ENCODE measurements at places on chromosomes 3 and 15.
A peak's percentile ranks its signal among the peaks of the same experiment; 100 is the strongest.

DNA sequence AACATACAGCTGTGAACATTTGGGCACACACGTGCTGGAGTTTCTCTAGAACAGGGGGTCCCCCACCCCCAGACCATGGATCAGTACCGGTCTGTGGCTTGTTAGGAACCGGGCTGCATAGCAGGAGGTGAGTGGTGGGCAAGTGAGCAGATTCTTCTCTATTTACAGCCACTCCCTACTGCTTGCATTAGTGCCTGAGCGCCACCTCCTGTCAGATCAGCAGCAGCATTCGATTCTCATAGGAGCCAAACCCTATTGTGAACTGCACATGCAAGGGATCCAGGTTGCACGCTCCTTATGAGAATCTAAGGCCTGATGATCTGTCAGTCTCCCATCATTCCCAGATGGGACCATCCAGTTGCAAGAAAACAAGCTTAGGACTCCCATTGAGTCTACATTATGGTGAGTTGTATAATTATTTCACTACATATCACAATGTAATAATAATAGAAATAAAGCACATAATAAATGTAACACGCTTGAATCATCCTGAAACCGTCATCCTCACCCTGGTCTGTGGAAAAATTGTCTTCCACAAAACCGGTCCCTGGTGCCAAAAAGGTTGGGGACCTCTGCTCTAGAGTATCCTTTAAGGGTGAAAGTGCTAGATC, 25.8 kb downstream of the CHRM5 start:
- DNase-seq = peak; percentile 60

- DNase-seq = no peak
Observed at GRCh38 chr3:60090548-60090947, 1040.7 kb upstream of the CFAP20DC start.

GRCh38 chr3:66428733-66429132, 72.1 kb downstream of the LRIG1 start:
- peak; percentile 76 for DNase-seq

- no peak for DNase-seq
Observed at GRCh38 chr15:79978655-79979514, 7.9 kb upstream of the BCL2A1 start.

DNA sequence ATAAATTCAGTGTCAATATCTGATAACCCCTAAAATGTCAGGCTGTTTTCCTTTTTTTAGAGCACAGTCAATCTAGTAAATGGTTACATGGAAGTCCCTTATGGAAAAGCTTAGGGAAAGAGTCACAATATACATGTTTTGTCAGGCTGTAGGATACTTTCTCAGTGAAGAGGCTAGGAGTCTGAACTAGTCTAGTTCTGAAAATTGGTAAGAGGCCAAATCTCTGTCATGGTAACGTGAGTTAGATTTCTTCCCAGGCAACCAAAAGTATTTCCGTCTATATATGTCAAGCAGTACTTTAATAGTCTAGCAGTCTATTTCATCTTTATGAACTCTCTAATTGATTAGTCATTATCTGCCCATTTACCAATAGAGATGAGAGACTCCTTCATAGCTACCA, 215.9 kb upstream of the LRRC3B start:
- no peak for DNase-seq

DNA sequence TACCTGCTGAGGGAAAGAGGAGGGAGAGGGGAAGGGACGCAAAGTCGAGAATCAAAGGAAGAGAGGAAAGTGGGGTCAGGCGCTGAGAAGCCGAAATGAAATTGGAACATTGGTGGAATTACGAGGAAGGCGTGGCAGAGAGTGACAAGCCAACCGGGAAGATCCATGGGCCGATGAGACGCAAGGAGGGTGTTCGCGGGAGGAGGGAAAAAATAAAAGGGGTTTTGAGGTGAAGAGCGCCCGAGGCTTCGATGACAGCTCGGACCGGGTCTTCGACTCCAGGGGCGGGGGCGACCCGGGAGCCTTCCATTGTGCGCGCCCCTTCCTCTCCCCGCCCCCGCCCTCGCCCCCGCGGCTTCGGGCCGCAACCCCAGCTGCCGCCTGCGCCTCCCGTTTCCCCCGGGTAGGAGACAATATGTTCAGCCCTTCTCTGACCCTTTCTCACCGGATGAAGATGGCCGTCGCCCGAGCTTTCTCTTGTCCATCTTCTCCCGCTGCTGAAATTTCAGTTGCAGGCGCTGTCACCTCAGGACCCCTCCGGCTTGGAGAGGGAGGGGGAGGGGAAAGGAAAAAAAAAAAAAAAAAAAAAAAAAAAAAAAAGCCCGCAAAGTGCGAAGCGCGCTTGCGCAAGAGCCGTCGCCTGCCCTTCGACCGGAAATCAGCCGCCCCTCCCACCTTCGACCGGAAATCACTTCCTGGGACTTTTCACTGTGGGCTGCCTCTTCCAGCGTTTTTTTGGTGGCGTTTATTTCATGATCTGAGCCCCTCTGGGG, at the start of gene SENP7:
TSS of gene SENP7 (minus strand) at position 567 of the 773 bp plus-strand sequence. CDS start at position 485, 82 bp downstream.
- DNase-seq = peak; percentile 97

- DNase-seq = no peak
Observed at GRCh38 chr15:81380203-81380602, 6.2 kb upstream of the TMC3 start.

- peak; percentile 37 for DNase-seq
Observed at GRCh38 chr3:127688416-127689265, 15.9 kb downstream of the ABTB1 start.

DNA sequence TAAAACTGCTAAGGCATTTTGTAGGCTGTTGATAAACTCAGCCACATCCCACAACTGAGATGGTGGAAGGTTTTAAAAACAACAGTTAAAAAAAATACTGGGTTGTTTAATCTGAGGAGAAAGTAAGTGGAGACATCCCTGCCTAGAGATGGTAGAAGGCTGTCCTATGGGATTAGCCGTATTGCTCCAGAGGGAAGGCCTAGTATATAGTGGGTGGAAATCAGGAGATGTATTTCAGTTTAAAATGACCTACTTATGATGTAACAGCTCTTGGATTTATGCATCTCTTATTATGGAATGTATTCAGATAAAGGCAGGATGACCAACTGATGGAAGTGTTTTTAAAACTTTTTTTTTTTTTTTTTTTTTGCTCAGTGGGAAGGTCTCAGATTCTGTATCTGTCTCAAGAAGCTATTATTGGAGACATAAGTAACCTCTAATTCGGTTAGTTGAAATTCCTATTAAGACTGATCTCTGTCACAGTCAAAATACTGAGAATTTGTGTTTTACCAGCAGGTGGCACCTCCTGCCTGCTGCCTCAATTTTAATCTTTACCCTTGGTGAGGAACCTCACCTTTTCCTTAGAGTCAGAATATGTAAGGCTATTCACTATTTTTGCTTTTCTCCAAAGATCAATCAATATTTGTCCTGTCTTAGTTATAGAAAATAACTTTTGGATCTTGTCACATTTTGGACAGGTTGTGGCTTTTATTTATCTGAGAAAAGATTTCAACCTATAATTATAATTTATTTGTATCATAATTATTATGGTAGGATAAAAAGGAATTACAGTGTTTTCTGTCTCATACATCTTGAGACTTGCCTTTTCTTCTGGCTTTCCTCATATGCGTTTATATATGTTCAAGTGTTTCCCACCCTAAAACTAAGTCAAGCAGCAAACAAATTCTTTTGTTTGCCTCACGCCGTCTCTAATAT, 63.0 kb downstream of the VPS8 start:
- DNase-seq = peak; percentile 47

DNA sequence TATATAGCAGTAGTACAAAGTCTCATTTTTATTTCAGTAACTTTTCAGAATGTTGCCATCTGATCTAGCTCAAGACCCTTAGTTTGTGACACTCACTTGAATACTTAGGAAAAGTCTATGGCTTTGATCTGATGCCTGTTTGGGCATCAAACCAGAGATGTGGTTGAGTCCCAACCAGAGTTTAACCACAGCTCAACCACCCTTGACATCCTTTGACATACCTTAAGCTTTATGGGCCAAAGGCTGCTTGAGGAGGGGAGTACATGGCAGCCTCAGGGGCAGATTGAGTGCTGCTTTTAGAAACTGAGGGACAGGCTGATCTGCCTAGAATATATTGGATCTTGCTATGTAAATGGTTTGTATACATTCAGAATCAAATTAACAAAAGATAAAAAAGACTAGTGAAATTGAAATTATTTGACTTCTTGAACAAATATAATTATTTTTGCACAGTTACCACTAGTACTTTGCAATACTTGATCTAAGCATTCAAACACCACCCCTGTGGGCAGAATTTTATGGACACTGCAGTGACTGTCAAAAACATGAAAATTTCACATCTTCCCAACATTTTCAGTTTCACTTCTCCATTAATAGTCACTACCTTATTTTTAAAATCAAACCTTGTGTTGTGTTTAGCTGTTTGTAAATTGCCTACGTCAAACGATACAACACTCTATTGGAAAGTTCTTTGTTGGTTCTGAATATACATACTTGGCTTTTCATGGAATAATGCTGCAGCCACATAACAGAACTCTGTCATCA, 199.8 kb downstream of the UBE2E2 start:
- no peak for DNase-seq

DNA sequence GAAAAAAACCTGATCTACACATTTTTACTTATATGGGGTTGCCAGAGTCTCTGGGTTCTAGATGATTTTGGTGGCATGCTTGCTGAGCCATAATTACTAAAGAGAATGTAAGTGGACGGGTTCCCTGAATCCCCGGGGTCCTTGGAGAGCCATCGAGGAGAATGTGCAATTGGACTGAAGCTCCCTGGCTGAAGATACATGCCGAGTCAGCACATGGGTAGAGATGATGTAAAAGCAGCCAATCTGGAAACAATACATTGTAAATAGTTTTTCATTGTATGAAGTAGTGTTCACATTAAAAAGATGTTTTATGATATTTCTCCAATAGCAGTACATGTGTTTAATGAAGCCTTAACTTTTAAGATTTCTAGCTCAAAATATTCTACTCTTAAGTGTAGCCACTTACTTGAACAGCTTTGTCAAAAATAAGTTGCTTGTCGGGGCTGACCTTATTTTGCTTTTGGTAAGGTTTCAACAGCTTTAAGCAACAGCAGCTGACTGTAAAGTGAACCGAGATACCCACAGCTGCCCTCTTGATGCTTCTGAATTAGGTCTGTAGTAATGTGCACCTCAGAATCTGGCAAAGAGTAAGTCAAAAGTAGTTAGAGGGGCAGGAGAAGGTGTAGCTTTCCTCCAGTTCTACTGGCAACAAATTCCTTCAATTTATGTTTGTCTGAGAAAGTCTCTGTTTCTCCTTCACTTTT, 205.7 kb downstream of the PLCL2 start:
- DNase-seq = no peak

DNA sequence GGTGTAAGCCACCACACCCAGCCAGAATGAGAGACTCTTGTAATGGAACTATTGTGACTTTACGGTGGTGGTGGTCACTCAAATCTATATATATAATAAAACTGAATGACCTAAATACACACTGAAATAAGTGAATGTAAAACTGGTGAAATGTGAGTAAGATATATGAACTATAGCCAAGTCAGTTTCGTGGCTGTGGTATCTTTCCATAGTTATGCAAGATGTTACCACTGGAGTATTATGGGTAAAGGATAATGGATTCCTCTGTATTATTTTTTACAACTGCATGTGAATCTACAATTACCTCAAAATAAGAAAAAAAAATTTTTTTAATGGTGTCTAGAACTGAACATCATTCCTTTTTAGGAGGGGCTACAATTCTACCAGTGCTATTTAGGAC, 21.9 kb downstream of the PIK3CB start:
- DNase-seq = no peak

DNA sequence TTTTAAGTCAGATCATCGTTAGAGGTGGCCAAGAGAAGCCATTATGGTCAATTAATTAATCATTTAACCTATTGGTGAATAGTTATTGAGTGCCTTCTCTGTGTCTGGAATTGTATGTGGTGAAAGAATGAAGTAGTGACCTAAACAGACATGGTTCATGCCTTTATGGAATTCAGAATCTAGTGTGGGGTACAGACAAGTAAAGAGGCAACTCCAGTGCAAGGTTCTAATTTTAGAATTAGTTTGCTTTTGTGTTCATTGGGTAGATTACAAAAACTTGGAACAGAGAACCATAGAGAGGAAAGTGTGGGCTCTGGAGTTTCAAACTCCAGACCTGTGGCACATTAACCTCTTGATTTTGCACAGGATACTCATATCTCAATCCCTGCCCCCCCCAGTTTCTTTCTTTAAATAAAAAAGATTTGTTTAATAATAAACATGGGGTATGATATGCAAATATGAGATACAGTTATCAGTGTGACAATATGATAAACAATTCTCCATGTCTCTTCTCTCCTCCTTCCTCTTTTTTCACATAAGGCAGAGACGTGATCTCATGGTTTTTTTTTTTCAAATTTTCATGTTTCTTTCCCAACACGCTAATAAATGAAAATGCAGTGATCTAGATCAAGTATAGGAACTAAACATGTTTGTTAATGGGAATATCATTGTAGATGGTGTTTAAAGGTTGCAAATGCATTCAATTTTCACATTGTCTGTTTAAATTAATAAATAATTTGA, 117.9 kb downstream of the MITF start:
- no peak for DNase-seq

- DNase-seq = peak; percentile 71
Observed at GRCh38 chr3:196837819-196838420, 29.8 kb upstream of the SENP5 start.

DNA sequence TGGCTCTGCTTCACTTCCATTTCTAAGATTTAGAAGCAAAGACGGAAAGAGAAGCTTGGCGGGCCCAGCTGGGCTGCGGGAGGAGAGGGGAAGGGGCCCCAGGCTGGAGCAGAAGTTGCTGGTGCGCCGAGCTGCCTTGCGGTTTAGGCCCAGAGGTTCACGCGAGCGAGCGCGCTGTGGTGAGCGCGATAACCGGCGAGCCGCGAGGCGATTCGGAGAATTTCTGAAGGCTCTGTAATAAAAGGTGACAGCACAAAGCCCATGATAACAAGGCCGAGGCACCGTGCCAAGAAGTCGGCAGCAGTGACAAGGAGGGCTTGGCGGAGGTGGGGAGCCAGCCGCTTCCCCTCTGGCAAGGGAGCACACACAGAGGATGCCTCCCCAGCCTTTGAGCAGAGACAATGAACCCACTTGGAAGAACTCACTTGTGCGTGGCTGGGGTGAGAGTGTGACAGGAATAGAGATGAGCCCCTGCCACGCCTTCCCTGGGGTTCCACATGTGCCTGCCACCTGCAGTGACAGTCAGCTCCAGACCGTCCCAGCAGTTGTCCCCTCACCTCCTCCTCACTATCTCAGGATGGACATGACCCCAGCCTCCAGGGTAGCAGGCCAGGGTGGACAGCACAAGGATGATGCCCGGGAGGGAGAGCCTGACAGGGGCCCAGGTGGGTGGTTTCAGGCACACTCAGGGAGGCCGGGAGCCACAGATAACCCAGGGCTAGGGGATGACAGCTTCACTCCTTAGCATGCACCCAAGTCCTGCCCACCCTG, 315.2 kb downstream of the UACA start:
- DNase-seq = no peak

DNA sequence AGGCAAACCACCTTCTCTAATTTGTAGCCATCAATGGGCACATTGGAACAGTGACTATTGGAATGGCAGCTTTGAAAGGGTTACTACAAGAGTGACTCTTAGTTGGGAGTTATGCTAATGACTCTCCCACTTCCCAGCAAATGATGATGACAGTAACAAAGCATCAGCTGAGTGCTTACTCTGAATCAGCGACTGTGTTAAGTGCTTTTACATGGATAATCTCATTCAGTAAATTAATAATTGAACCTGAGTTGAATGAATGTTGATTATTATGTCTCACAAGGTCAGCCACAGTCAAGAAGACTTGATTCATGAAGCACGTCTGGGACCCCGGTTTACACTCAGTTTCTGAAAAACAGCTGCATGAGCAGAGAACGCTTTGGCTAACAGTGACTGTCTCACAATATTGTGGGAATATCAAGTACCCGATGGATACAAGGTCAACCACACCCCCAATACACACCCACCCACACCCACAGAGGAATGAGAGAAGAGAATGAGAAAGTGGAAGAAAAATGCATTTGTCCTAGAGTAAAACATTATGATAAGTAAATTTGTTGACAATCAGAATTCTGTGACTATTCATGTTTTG, 242.0 kb upstream of the FEZF2 start:
- DNase-seq = no peak
